Ovary (tissue), 10 donors: ENCODE measurements at places on chromosomes 5 and 9. TPM values are rescaled to one million over a fixed set of nuclear protein-coding genes. Genes with fewer than 3 reads are reported as not detected.

DNA sequence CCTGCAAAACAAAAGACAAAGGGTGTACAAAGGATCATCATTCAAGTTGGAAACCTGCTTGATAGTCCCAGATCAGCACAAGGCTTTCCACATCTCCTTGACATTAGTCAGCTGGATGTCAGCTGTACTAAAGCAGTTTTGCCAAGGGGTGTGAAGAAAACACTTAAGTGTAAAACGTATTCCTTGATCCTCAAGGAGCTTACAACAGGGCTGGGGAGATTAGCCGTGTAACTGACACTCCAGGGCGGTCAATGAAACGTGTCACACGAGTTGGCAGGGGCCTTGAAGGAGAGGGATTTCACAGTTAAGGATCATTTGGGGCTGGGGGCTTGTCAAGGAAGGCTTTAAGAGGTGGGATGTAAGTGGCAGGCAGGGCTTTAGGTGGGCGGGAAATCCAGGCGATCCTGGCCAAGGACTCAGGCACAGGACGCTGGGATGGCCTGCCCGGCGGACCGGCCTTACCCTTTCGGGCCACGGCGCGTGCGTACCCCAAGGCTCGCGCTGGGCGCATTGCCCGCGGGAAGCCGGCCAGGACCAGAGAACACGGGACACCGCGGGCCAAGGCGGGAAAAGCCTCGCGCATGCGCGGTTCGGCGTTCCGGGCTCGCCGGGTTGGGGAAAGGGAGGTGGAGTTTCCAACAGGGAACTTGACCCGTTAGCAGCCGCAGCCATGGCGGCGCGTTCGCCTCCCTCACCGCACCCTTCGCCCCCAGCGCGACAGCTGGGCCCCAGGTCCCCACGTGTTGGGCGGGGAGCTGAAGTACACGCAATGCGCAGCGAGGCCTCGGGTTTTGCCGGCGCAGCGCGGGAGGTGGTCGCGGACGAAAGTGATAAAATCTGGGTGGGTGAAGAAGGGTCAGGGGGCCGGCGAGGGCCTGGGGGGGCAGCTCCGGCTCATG is at the start of gene CNTLN:
Gene CNTLN, plus strand, starts transcription at position 645 of the 899 bp plus-strand sequence. Its CDS starts 26 bp downstream, at position 671.
- peaks cover 9% of the 10 kb centered on the region for H3K4me1 ChIP-seq
- H3K27me3 ChIP-seq = no peaks in the 10 kb centered on the region
- no peaks in the 10 kb centered on the region for H3K36me3 ChIP-seq
- peak within 1 kb of the TSS; percentile 84 for H3K4me3 ChIP-seq
- H3K27ac ChIP-seq = peak within 1 kb of the TSS; percentile 84

GRCh38 chr5:171010086-171010485 is 148.3 kb downstream of the RANBP17 start:
- no peak overlapping the region for H3K4me3 ChIP-seq
- no peak for DNase-seq
- H3K27me3 ChIP-seq = no peaks in the 10 kb centered on the region
- no peaks in the 10 kb centered on the region for H3K4me1 ChIP-seq
- no peak overlapping the region for H3K27ac ChIP-seq
- H3K36me3 ChIP-seq = no peaks in the 10 kb centered on the region

DNA sequence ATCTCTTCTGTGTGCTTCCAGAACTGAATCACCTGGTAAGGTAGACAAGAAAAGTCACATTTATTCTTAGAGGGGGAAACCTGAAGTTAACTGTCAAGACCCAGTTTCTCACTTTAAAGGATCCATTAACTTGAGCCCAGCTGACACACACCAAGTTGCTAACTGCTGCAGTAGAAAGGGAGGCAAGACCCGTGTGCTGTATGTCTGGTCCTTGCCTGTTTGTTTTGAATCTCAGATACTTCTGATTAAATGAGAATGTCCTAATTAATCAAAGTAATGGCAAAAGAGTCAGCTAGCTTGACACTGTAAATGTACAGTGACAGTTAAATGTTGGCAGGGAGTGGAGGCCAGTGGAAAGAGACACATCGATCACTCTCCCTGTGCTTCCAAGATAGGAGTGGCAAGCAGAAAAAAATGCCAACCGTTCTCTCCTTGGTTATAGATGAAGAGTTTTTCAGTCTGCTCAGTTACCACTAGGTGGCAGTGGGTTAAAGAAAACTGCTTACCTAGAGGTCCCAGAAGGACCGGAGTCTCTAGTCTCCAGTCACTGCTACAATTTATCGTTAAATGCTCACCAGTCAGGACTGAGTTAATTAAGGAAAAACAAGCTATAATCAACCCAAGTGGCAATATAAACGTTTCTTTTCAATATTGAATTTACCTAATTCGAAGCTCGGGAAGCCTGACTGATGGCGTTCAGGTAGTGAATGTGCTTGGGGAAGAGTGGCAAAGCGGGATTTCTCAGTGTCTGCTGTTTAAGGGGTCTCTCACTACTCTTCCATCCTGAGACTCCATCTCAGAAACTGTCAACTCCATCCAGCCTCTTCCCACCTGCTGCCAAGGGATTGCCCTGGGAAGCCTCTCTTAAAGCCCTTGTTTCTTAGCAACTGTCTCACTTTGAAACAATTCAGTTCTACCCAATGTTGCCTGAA is 18.4 kb downstream of the LSM11 start:
- H3K4me1 ChIP-seq = no peaks in the 10 kb centered on the region
- no peaks in the 10 kb centered on the region for H3K27me3 ChIP-seq
- H3K4me3 ChIP-seq = no peak overlapping the region

DNA sequence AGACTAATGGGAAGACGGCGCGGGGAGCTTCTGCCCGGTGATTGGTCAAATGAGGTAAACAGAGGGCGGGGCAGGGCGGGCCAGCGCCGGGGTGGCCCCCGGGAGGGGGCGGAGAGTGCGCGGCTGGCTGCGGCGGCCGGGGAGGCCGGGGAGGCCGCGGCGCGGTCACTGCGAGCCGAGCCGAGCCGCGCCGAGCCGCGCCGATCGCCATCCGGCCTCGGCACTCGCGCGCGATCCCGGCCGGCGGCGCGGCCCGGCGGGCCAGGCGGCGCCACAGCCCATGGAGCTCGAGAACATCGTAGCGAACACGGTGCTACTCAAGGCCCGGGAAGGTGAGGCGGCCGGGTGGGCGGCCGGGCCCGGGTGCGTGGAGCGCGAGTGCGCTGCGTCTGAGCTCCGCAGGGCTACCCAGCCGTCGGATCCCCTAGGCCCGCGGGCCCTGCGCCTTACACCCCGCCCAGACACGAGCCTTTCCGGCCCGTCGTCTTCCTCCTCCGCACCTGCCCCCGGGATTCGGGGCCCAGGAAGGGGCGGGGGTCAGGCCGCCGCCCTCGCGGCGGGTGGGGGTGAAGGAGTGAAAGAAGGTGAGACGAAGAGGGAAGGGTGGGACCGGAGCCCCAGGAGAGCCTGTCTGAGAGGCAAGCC is at the start of gene GRK6:
Gene GRK6, plus strand, starts transcription at position 111 of the 645 bp plus-strand sequence. Its CDS starts 170 bp downstream, at position 281.
- H3K27ac ChIP-seq = peak within 1 kb of the TSS; percentile 91
- DNase-seq = peak; percentile 74
- H3K27me3 ChIP-seq = no peaks in the 10 kb centered on the region
- H3K4me1 ChIP-seq = peaks cover 11% of the 10 kb centered on the region

DNA sequence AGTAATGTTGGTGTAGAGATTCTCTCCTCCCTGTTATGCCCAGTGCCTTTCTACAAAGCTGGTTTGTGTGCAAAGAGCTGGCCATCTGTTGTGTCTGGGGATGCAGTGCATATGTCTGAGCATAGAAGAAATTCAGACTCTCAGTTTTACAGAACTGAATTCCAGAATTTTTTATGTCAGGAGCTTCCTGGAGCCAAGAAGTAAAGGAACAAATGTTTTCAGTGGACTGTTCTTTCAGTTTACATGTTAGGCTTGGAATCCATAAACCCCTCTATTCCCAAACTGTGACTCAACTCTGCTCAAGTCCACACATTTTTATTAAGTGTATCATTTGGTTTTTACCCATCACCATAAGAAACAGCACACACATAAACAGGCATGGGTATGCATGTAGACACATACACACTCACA is 366.0 kb downstream of the BRINP1 start:
- no peak overlapping the region for H3K4me3 ChIP-seq
- no peak overlapping the region for H3K27ac ChIP-seq
- DNase-seq = no peak
- H3K4me1 ChIP-seq = no peaks in the 10 kb centered on the region
- no peaks in the 10 kb centered on the region for H3K27me3 ChIP-seq
- H3K36me3 ChIP-seq = no peaks in the 10 kb centered on the region

GRCh38 chr9:130229759-130230158 is 35.8 kb upstream of the HMCN2 start:
- no peaks in the 10 kb centered on the region for H3K36me3 ChIP-seq
- peaks cover 3% of the 10 kb centered on the region for H3K4me1 ChIP-seq
- no peak for DNase-seq
- H3K4me3 ChIP-seq = no peak overlapping the region
- H3K27ac ChIP-seq = no peak overlapping the region

- no peak for DNase-seq
- H3K27me3 ChIP-seq = no peaks in the 10 kb centered on the region
- H3K36me3 ChIP-seq = no peaks in the 10 kb centered on the region
- no peak overlapping the region for H3K4me3 ChIP-seq
- no peak overlapping the region for H3K27ac ChIP-seq
These were observed 1.6 kb upstream of the ST6GALNAC4 start for GRCh38 chr9:127918183-127919107.

DNA sequence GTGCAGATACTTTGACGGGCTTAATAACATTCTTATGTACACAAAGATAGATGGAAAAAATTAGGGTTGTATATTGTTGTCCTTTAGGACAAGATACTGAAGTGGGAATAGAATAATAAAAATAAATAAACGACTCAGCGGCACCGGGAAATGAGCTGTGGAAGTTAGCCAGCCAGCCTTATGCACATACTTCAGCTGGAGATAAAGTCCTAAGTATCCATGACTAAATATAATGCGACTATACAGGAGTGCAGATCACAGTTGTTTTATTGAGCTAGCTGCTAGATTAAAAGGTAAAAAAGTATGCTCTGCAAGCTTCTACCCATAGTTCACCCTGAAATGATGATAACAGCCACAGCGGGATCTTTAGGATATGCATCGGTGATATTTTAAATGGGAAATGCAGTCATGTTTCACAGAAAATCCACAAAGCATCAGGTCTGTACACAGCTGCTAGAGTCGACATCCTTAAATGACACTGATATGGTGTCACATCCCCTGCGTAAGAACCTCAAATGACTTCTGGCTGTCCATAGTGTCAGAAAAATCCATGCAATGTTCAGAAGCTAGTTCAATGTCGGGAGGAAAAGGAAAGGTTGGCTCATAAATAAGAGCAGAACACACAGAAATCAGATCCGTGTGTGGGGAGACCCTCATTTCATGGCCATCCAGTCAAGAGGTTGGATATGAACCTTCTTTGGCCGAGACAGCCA is 392.8 kb upstream of the DAP start:
- no peaks in the 10 kb centered on the region for H3K4me1 ChIP-seq
- H3K4me3 ChIP-seq = no peak overlapping the region
- DNase-seq = no peak
- H3K27ac ChIP-seq = no peak overlapping the region
- H3K36me3 ChIP-seq = no peaks in the 10 kb centered on the region

GRCh38 chr9:105269593-105269992 is 25.1 kb downstream of the SLC44A1 start:
- no peaks in the 10 kb centered on the region for H3K4me1 ChIP-seq
- no peak overlapping the region for H3K27ac ChIP-seq
- no peaks in the 10 kb centered on the region for H3K27me3 ChIP-seq
- no peak for DNase-seq
- no peaks in the 10 kb centered on the region for H3K36me3 ChIP-seq

DNA sequence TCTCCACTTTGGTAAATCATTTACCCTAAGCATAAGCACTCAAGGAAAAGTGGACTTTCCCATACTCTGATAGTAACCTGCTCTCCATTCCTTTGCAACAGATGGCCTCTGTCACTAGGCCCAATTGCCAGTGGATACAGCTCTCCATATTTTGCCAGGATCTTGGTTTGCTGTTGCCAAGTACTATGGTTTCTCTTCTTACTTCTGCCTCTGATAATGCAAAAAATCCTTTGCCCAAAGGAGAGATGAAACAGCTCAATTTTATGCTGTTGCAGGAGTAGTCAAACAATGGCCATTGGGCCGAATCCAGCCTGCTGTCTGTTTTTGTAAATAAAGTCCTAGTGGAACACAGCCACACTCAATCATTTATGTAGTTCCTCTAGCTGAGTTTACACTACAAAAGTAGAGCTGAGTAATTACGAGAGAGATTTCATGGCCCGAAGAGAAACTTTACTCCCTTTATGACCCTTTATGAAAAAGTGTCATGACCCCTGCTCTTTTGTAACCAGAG is 92.5 kb downstream of the HTR4 start:
- H3K27ac ChIP-seq = no peak overlapping the region
- no peaks in the 10 kb centered on the region for H3K4me1 ChIP-seq
- H3K36me3 ChIP-seq = no peaks in the 10 kb centered on the region
- DNase-seq = no peak
- H3K4me3 ChIP-seq = no peak overlapping the region
- no peaks in the 10 kb centered on the region for H3K27me3 ChIP-seq

DNA sequence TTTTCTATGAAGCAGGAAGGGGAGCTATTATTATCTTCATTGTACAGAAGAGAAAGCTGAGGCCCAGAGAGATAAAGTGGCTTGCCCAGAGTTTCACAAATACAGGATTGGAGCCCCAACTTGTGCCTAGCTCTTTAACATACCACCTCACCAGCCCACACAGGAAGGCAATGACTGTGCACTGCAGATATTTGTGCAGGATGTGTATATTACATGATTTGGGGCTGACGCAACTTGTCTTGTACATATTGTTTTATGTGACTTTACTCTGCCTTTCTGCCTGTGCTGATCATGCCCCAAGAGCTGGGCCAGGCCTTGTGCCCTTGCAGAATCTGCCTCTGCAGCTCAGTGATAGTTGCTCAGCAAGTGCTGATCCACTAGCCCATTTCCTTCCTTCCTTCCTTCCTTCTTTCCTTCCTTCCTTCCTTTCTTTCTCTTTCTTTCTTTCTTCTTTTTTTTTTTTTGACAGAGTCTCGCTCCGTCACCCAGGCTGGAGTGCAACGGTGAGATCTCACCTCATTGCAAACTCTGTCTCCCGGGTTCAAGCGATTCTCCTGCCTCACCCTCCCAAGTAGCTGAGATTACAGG is 106.6 kb upstream of the TBCA start:
- no peaks in the 10 kb centered on the region for H3K36me3 ChIP-seq
- no peaks in the 10 kb centered on the region for H3K27me3 ChIP-seq
- H3K27ac ChIP-seq = no peak overlapping the region
- H3K4me3 ChIP-seq = no peak overlapping the region

DNA sequence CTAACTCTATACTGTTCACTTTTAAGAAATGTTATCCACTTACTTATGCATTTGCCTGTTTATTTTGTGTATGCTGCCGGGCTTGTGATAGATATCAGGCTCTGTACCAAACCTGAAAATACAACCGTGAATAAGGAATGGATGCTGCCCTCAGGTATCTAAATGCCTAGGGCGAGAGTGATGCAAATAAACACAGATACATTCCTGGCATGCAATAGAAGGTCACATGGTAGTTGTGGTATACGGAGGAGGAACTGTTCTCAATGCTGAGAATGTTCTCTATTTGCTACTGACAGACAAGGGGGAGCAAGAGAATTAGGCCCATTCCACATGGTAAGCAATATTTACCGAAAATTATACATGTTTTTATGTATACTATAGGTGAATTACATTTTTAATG is 227.8 kb downstream of the ICE1 start:
- H3K4me1 ChIP-seq = no peaks in the 10 kb centered on the region
- H3K36me3 ChIP-seq = no peaks in the 10 kb centered on the region
- DNase-seq = no peak
- no peak overlapping the region for H3K4me3 ChIP-seq
- H3K27ac ChIP-seq = no peak overlapping the region
- H3K27me3 ChIP-seq = no peaks in the 10 kb centered on the region

- no peak for DNase-seq
- H3K36me3 ChIP-seq = no peaks in the 10 kb centered on the region
- peaks cover 8% of the 10 kb centered on the region for H3K4me1 ChIP-seq
- no peak overlapping the region for H3K27ac ChIP-seq
These were observed 179.4 kb downstream of the SEMA6A start for GRCh38 chr5:116395226-116395625.

Gene NRARP
- 13.8 TPM for total RNA-seq

Gene POC5
- 14.4 TPM for total RNA-seq

Gene HEMGN
- total RNA-seq = not detected

Gene IRX2
- not detected for total RNA-seq
